ENCODE measurements at places on chromosomes 2 and 18.

GRCh38 chr2:41791523-41791922 is 256.3 kb upstream of the PKDCC start:
- DNase-seq: no peak

GRCh38 chr2:215772003-215772402 is 241.3 kb downstream of the MREG start:
- no peak for DNase-seq

DNA sequence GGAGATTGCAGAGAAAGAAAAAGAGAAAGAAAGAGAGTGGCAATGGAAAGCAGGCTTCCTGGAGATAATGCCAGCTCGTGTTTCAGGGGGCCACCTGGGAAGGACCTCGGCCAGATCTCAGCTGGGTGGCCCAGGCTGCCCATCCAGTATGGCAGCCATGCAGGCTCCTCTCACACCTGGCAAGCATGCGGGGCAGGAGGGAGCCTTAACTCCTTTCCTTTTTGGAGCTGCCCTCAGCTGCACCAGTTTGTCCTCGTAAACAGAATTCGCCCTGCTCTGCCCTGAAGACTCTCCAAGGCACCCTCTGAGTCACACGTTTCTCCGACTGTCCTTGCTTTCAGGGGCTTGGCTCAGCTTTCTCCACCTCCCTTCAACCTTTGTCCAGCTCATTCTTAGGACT is 59.5 kb upstream of the IGFBP5 start:
- DNase-seq: no peak

DNA sequence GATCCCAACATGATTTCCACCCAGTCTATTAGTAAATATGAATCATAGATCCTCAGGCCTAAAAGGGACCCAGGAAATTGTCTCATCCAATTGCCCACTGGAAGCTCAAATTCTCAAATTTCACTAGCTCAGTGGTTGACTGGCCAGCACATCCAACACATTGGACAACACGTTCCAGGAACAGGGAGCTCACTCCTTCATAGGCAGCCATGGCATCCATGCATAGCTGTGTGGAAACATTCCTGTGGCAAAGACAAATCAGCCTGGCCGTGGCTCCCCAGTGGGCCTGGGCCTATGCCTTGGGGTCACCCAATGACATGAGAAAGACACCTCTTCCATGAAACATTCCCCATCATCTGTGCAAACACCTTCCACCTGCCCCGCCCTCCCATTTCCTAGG is 261.1 kb downstream of the ANAPC1 start:
- DNase-seq: no peak

DNA sequence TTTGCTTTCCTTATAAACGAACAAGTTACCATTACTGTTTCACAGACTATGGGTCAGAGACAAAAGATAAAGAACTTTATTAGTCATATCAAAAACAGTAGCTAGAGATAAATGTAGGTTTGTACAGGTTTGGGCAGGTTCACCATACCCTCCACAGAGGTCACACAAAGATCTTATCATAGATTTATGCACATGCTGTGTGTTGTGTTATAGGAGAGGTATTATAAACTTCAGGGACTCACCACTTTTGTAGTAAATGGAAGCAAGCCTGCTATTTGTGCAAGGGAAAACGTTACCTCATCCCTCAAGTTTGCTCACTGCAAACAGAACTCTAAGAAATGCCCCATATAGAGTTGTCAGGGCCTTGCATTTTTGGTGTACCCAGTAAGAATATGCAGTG is 584.5 kb upstream of the LRRTM1 start:
- no peak for DNase-seq

- no peak for DNase-seq
Observed at GRCh38 chr18:8703092-8703709, 2.2 kb upstream of the MTCL1 start.

- no peak for DNase-seq
Observed at GRCh38 chr2:164937864-164938401, 17.4 kb downstream of the SLC38A11 start.

DNA sequence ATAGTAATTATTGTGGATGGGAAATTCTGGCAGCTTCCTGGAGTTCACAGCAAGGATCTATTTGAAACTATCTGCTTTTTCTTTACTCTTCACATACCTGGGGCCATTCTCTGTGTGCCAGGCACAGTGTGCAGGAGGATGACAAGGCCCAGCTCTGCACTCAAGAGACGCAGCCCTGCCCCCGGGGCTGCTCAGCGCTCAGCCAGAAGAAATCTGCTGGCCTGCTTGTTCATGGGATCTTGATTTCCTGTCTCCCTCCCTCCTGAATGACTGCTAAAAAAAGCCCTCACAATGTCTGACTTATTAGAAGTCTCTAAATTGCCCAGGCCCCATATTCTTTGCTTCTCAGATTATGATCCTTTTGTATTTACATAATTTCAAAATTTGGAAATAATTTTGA is 210.9 kb downstream of the DCDC2C start:
- no peak for DNase-seq

- no peak for DNase-seq
Observed at GRCh38 chr2:69843993-69844392, 14.5 kb downstream of the GMCL1 start.

GRCh38 chr2:153548536-153548935 is 70.0 kb upstream of the RPRM start:
- DNase-seq: no peak
